AG10803 (cell line): ENCODE measurements at places on chromosomes 12 and 14.

- DNase-seq, result peak; percentile 52
These were observed 231.2 kb downstream of the ETNK1 start for GRCh38 chr12:22856178-22856577.

- DNase-seq, result peak; percentile 14
These were observed 1.1 kb downstream of the IGF1 start for GRCh38 chr12:102479099-102479885.

DNA sequence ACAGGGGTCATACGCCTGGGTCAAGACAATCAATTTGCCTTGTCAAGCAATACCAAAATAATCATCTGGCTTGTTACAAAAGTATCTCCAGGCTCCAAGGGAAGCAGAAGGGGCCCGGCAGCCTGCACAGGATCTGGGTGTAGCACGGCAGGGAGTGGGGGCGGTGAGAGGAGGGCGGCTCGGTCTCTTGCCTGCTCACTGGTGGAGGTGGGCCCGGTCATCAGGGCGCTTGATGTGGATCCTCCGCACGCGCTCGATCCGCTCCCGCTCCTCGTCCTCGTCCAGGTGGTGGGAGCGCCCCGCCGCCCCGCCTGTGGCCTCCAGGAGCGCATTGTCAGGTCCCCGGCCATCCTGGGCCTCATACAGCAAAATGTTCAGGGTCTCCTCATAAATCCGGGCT, 25.7 kb downstream of the KCTD10 start:
- no peak for DNase-seq

- no peak for DNase-seq
These were observed 10.5 kb downstream of the CLEC6A start for GRCh38 chr12:8466241-8466640.

DNA sequence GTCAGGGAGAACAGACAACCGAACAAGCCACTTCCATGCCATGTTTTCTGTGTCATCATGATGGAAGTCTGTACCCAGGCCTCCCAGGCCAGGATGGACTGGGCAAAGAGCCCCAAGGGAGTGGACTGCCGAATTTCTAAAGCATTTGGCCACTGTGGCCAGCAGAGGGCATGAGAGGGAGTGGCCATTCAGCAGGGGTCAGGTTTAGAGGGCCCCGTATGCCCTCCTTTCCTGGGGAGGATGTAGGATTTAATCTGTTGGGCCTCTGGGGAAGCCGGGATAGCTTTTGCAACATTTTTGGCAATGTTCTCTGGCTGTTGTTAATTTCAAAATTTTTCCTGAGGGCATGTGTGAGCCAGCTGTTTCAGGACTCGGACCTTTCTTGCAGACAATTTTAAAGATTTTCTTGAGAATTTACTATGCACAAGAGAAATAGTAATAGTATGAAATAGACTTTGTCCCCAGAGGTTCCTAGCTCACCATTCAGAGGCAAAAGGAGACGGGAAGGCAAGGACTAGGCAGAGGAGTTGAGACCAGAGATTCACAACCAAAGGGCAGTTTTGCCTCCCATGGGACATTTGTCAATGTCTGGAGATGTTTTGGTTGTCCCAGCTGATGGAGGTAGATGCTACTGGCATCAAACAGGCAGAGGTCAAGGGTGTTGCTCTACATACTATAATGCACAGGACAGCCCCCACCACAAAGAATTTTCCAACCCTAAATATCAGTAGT, 18.0 kb downstream of the ACACB start:
- peak; percentile 86 for DNase-seq

DNA sequence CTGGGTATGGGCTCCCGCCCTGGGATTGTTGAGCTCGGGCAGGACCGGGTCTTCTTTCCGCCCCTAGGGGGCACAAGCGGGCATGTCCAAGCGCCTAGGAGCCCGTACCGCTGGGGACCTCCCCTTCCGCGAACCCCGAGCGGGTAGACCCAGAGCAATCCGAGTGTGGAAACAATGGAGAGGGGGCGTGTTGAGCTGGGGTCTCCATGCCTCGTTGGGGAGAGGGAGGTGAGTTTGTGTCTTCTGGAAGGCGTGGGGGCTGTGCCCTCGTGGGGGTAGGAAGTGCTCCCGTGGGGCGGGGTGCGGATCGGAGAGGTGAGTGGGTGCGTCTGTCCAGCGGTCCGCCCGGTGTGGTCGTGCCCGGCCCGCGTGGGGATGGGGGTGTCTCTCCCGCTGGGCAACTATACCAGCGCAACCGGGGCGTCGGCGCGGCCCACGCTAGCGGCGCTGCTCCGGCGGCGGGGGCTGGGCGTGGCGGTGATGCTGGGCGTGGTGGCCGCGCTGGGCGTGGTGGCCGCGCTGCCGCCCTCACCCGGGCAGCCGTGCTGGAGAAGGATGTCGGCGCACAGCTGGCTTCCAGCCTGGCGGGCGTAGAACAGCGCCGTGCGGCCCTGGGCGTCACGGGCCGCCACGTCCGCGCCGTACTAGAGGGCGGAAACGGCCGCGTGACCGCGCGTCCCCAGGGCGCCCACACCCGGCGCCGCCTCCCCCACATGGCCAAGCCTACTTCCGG, 12.2 kb downstream of the AGAP2 start:
- peak; percentile 86 for DNase-seq

DNA sequence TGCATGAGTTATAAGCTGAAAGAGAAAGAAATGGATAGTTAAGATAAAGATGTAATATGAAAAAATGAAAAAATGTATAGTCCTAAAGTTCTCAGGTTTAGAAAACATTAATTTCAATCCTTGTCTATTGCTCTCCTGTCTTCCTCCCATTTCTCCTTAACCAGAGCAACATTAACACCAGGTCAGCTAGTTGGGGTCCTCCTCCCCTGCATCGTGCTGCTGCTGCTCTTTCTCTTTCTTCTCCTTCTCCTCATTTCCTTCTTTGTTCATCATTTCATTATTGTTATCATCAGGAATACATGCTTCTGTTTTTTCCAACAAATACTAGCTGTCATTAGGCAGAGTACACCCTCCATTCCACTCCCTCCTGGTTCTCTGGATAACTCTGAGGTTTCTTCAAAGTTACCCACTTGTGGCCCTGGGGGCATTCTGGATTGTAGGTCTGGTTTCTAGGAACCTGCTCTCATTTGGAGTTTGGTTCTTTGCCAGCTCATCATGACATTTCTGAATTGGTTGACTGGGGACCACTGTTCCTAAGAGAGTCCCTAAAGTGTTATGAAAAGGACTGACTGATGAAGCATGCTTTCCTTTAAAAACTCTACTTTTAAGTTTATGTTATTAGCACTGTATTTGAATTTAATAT, 17.0 kb downstream of the ACSS3 start:
- no peak for DNase-seq

GRCh38 chr12:65827342-65827741, 3.1 kb downstream of the HMGA2 start:
- no peak for DNase-seq

DNA sequence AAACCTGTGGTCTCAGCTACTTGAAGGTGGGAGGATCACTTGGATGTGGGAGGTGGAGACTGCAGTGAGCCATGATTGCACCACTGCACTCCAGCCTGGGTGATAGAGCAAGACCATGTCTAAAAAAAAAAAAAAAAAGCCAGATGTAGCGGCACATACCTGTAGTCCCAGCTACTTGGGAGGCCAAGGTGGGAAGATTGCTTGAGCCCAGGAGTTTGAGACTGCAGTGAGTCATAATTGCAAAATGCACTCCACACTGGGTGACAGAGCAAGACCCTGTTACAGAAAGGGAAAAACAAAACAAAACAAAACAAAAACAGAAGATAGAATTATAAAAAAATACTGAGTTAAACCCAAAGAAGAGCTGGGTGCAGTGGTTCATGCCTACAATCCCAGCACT, 29.1 kb upstream of the APOF start:
- DNase-seq, result no peak

DNA sequence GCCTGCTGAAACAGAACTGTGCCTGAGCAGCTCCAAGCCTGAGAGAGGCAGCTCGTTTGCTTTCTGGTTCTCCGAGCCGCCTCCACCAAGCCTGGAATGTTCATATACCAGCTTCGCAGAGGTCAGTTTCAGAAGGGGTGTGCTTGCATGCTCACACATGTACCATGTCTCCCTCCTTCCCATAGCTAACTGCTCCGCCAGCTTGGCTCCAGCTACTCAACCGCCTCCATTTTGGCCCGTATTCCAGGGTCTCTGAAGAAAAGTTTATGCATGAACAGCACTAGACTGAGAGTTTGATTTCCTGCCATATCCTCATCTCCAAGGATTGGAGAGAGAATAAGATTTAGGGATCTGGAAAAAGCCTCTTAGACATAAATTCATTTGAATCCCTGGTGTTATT, 103.7 kb downstream of the SMOC1 start:
- no peak for DNase-seq

DNA sequence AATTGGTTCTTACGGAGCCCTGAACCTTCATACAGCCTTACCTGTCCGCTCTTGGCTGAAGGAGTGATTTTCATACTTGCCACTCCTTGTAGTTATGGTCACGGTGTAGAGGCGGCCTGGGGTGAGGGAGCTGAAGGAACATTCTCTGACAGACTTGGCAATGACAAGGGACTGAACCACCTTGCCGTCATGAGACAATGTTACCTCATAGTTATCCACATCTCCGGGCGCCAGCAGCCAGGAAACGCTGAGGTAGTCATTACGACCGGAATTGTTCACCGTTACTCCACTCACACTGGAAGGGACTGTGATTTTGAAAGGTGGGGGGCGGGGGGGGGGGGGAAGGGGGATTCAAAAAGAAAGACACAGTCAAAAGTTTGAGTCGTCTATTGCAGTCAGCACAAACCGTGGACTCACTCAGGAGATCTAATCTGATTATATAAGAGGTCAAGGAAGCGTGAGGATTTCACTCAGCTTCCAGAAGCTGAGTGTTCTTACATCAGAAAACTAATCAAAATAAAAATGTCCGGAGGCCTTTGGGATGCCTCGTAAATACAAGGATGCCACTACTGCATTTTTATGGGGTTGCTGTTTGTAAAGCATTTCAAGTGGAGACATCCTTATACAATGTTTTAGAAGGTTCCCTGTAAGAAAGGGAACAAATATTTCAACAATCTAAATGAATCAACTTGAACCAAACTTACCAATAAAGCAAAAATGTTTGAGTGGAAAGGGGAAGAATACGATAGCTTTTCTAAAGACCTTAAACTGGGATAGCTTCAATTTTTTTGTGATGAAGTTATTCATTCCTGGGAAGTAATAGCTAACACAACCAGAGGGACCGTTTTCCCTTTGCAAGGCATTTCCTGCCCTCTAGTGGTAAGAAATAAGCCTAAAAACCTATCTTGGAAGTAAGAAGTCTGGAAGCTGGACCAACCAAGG, 60.6 kb downstream of the PTPRB start:
- peak; percentile 89 for DNase-seq

- DNase-seq, result peak; percentile 92
These were observed 37.3 kb upstream of the ATXN2 start for GRCh38 chr12:111636209-111636945.

GRCh38 chr14:90626550-90626949, 189.7 kb downstream of the TTC7B start:
- no peak for DNase-seq

- no peak for DNase-seq
These were observed 120.1 kb downstream of the SMOC1 start for GRCh38 chr14:69999261-69999674.

DNA sequence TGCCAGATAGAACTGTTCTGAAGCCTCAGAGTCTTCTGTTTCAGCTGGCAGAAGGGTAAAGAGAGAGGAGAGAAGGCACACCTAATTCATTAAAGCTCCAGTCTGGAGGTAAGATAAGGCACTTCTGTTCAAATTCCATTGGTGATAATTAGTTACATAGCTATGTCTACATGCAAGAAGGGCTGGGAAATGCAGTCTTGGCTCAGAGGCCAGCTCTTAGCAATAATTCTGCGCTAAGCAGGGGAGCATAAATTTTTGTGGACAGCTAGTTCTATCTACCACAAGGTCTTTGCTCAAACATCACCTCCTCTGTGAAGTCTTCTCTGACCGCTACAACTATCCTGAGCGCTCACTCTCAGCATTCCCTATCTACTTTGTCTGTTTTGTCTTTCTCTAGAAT, 14.3 kb upstream of the E2F7 start:
- no peak for DNase-seq

- DNase-seq, result no peak
These were observed 9.2 kb downstream of the FOXN3 start for GRCh38 chr14:89407856-89408255.

- no peak for DNase-seq
These were observed 22.3 kb upstream of the PLXNC1 start for GRCh38 chr12:94126067-94126466.

DNA sequence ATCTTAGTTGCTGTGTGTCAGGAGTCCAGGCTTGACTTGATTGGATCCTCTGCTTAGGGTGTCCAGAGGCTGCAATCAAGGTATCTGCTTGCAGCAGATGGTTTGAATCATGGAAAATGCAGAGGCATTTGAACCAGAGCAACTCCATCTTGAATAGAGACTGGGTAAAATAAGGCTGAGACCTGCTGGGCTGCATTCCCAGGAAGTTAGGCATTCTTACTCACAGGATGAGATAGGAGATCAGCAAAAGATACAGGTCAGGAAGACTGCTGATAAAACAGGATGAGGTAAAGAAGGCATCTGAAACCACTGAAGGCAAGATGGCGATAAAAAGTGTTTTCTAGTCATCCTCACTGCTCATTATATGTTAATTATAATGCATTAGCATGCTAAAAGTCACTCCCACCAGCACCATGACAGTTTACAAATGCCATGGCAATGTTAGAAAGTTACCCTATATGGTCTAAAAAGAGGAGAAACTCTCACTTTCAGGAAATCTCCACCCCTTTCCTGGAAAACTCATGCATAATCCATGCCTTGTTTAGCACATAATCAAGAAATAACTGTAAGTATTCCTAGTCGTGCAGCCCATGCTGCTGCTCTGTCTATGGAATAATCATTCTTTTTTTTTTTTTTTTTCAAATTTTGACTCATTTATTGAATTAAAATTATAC, 218.3 kb upstream of the CPNE8 start:
- DNase-seq, result no peak

- no peak for DNase-seq
These were observed 250.6 kb downstream of the RGS6 start for GRCh38 chr14:72182708-72183432.

GRCh38 chr12:28253161-28253641, 62.9 kb downstream of the CCDC91 start:
- no peak for DNase-seq
